ENCODE measurements at places on chromosomes 16 and 17.

DNA sequence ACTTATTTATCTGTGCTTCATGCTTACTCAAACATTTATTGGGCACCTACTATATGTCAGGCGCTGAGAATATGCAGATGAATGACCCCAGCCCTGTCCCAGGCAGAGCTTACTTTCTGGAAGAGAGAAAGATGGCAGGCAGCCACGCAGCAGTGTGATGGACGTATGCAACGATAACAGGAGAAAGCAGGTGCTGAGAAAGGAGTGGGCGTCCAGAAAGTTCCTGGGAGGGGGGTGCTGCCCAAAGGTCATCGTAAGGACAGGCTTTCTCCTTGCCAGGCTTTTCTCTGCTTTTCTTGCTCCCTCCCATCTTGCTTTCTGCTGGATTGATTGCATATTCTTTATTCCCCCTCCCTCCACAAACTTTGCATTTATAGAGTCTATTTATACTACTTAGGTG lies 124.5 kb downstream of the GAS7 start:
- no peak for DNase-seq

- DNase-seq, result no peak
These were observed 13.6 kb downstream of the HLF start for GRCh38 chr17:55278173-55278961.

DNA sequence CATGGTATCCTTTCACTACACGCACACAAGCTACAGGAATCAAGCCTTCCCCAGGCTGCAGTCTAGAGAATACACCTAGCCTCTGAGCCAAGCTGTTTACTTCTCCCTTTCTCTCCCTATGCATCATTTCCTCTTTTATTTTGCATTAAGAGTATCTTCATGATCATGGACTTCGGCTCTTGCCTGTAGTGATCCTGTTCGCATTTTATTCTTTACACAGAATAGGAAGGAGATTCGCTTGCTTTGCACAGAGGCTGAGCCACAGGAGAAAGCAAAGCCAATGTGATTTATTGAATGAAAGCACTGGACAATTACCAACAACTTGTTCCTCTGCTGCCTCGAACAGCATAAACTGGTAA lies 172.7 kb downstream of the ANKFN1 start:
- no peak for DNase-seq

DNA sequence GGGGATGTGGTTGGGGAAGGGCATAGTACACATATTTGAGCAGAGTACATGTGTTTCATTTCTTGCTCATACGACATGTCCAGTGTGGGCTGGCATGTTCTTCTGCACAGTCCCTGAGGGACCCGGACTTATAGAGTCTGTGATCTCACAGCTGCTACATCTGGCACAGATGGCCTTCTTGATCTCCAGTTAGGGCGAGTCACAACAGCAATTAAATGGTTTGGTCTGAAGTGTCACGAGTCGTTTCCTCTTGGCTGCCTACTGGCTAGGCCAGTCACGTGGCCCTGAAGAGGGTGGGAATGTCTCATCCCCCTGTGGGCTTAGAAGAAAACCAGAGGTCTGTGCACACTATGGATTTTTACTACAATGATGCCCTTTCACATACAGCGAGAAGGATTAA lies 443.6 kb downstream of the WWOX start:
- DNase-seq, result no peak

Data from omental fat pad (tissue), 4 donors.